Panc1 (cell line): ENCODE measurements at places on chromosomes 3 and 15.
A peak's percentile ranks its signal among the peaks of the same experiment; 100 is the strongest.

GRCh38 chr3:35635407-35635806, 3.9 kb upstream of the ARPP21 start:
- no peak overlapping the region for H3K27ac ChIP-seq
- H3K36me3 ChIP-seq, result no peaks in the 10 kb centered on the region
- no peak overlapping the region for H3K4me3 ChIP-seq
- peaks cover 6% of the 10 kb centered on the region; the same call in 1 of the 2 replicates for H3K27me3 ChIP-seq

DNA sequence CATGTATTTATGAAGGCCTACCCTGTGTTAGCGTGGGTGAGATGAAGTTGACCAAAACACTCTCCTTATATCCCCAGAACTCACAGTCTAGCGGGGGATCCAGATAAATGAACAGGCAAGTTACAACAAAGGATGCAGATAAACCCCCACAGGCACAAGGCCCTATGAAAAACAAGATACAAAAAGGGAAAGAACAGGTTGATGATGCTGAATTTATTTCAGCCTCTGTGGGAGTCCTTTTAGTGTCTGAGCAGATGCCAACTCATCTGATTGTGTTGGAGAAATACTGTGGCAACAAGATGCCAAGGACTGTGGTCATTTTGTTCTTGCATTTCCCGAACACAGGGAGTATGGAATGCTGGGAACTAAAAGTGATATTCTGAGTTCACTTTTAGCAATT, 300.0 kb downstream of the CHST2 start:
- no peak overlapping the region for H3K27ac ChIP-seq
- H3K36me3 ChIP-seq, result no peaks in the 10 kb centered on the region
- H3K27me3 ChIP-seq, result no peaks in the 10 kb centered on the region
- no peak for DNase-seq
- H3K4me3 ChIP-seq, result no peak overlapping the region
- no peaks in the 10 kb centered on the region for H3K4me1 ChIP-seq

DNA sequence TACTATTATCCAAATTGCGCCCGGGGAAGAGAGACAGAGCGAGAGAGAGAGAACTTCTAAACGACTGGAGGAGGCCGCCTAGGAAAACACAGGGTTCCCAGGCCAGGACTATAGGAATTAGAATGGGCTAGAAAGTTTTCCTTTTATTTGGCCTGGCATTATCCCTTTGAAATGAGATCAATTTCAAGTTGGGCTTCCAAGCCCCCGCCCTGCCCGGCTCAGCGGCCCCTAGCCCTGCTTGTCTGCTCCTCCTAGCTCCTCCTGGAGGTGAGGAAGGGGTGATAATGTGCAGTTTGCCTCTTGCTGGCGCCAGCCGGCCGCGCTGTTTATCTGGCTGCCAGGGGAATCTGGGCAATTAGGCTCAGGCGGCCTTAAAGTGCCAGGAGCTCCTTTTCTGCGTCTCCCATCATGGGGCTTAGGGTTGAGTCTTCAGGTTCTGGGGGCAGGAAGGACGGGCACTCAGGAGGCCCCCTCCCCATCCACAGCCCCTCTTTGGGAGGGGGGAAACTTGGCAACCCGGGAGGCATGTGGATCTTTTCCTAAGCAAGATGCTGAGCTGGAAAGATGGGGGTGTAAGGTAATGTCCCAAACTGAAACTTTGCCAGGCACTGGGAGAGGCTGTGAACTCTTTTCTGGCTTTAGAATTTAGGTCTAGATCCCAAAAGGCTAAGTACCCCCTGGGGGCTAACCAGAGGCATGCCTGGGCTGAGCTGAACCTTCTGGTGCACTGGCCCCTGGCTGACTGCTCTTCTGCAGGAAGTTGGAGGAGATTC, 5.5 kb downstream of the SMAD6 start:
- H3K4me1 ChIP-seq, result peaks cover 80% of the 10 kb centered on the region
- peak overlapping the region; percentile 94 for H3K27ac ChIP-seq
- no peak for DNase-seq
- H3K27me3 ChIP-seq, result no peaks in the 10 kb centered on the region

DNA sequence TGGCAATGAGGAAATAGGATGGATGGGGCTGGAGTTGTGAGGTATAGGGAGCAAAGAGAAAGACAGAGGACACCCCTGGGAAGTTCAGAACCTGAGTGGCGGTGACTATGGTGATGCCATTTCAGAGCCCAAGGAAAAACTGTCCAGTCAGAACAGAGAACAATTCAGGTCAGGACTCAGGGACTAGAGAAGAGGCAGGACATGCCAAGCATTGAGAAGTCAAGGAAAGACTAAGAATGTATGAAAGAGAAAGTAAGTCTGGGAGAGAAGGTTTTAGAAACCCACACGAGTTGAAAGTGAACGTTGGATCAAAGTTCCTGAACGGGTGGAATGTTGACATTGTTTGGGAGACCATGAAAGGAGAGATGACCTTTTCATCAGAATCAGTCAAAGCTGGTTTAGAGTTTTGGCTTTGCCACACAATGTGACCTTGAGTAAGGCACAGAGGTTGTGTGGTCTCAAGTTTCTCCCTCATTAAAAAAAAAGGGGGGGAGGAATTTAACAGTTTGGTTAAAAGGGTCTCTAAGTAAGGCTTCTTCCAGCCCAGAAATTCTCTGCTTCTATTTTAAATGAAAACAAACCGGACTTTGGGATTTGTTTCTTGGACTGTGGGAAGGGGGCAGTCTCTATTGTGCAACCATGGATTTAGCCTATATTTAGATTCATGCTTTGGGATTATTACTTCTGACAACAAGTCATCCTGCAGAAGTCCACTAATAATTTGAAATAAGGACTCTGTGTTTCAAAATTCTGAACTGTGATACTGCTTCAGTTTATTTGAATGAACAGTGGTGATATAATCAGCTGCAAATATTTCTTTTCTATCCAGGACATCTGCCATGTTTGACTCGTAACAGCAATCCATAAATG, 315.9 kb upstream of the TBL1XR1 start:
- H3K4me3 ChIP-seq, result no peak overlapping the region
- no peaks in the 10 kb centered on the region for H3K36me3 ChIP-seq
- H3K27me3 ChIP-seq, result no peaks in the 10 kb centered on the region
- H3K4me1 ChIP-seq, result peaks cover 17% of the 10 kb centered on the region
- no peak for DNase-seq

DNA sequence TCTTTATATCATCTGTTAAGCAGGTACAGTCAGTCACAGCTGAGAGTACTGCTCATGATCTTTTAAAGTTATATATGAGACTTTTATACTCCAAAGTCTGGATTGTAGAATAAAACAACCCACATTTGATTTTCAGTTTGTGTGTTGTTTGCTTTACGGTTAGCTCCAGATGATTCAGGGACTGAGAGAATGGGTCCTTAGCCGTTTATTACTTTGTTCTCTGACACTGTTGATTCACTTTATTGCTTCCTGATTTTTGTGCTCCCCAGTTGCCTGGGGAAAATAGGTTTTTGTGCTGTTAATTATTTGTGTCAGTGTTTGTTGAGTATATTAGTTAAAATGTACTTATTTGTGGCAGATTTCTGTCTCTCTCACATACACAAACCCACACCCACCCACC, 8.6 kb upstream of the EBLN2 start:
- peaks cover 2% of the 10 kb centered on the region; the same call in 1 of the 2 replicates for H3K36me3 ChIP-seq
- no peaks in the 10 kb centered on the region for H3K27me3 ChIP-seq
- H3K4me1 ChIP-seq, result no peaks in the 10 kb centered on the region; the same call in 1 of the 2 replicates
- no peak overlapping the region for H3K4me3 ChIP-seq
- H3K27ac ChIP-seq, result no peak overlapping the region

- peaks cover 11% of the 10 kb centered on the region for H3K4me1 ChIP-seq
- DNase-seq, result no peak
Observed at GRCh38 chr15:70835415-70835814, 18.5 kb downstream of the LARP6 start.

GRCh38 chr3:77871436-77871835, 831.5 kb downstream of the ROBO2 start:
- H3K27me3 ChIP-seq, result no peaks in the 10 kb centered on the region
- no peaks in the 10 kb centered on the region for H3K36me3 ChIP-seq
- H3K4me3 ChIP-seq, result no peak overlapping the region
- H3K27ac ChIP-seq, result no peak overlapping the region
- no peaks in the 10 kb centered on the region for H3K4me1 ChIP-seq

DNA sequence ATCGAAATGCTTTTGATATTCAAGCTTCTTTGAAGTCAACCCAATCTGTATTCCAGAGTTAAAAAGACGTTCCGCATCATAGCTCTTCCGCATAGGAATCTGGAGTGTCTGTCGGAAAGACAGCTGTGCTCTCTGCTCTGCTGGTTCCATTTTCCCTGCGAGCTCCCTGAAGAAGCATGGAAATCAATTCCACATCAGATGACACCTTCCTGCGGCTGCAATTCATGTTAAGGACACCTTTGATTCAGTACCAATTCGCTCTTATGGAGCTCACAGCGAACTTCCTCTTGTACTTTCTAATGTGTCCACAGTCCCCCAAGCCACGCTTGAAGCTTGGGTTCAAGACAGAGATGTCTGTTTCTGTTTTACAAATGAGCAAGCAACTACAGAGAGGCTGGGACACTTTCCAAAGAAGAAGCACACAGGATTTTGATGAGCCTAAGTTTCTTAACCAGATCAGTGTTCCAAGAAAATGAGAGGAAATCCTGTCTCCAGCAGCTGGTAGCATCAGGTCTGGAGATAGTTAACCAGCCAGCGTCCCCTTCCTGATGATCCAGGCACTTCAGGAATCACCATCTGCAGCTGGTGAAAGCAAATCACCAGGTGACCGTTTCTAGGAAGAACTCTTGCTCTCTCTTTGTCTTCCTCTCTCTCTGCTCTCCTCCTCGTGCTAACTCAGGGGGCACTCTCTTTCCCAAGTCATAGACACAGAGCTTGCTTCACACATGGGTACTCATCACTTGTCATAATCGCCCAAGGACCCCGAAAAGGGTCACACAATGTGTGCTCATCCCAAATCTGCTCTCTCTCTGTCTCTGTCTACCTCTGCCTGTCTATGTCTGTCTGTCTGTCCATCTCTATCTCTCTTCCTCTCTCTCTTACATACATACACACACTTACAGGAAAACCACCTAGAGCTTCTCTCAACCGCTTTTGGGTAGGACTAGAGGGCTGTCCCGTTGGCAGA, 281.8 kb downstream of the FAM43A start:
- no peaks in the 10 kb centered on the region for H3K27me3 ChIP-seq
- no peak for DNase-seq
- no peaks in the 10 kb centered on the region for H3K36me3 ChIP-seq
- H3K27ac ChIP-seq, result no peak overlapping the region; the same call in 1 of the 2 replicates

GRCh38 chr15:88603885-88604284, 17.3 kb upstream of the AEN start:
- H3K27me3 ChIP-seq, result peaks cover 49% of the 10 kb centered on the region
- H3K4me1 ChIP-seq, result peaks cover 15% of the 10 kb centered on the region
- H3K36me3 ChIP-seq, result no peaks in the 10 kb centered on the region
